ENCODE measurements at places on chromosomes 16 and 17. TPM values are rescaled to one million over a fixed set of nuclear protein-coding genes. Genes with fewer than 3 reads are reported as not detected.
A peak's percentile ranks its signal among the peaks of the same experiment; 100 is the strongest.

GRCh38 chr16:74999609-75000480, 1.0 kb downstream of the ZNRF1 start:
- no peak for DNase-seq

ZNF594 gene
- 16.1 TPM for total RNA-seq

GRCh38 chr16:49547448-49547847, 173.8 kb downstream of the C16orf78 start:
- no peak for DNase-seq

DNA sequence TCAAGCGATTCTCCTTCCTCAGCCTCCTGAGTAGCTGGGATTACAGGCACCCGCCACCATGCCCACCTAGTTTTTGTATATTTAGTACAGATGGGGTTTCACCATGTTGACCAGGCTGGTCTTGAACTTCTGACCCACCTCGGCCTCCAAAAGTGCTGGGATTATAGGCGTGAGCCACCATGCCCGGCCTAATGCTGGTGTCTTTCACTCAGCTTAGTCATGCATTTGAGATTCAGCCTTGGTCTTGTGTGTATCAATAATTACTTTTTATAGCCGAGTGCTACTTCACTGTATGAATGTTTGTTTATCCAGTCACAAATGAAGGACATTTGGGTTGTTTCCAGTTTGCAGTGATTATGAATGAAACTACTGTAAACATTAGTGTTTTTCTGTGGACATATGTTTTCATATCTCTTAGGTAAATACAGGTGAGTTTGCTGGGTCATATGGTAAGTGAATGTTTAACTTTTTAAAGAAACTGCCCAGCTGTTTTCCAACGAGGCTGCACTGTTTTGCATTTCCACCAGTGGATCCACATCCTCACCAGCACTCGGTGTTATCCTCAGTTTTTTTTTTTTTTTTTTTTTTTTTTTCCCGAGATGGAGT, 11.0 kb upstream of the PLCG2 start:
- DNase-seq, result no peak

DNA sequence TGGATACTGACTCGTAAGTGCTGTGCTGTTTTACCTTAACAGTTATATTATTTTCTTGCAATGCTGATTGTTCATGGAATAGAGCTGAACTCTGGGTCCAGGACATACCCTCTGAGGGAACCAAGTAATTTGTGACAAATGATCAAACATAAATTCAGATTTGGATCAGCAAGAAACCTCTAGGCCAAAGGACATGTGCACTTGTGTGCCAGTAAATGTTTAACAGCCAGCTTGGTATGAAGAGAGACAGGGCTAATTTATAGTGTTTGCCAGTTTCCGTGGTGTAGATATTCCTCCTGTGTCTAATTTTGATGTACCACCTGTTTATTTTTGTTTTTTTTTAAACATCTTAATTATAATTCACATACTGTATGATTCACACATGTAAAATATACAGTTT, 30.8 kb upstream of the MRC2 start:
- no peak for DNase-seq

- DNase-seq, result peak; percentile 89
Observed at GRCh38 chr17:48002266-48002915, 31.5 kb downstream of the CDK5RAP3 start.

ST6GALNAC2 gene
- 5.1 TPM for total RNA-seq

DNA sequence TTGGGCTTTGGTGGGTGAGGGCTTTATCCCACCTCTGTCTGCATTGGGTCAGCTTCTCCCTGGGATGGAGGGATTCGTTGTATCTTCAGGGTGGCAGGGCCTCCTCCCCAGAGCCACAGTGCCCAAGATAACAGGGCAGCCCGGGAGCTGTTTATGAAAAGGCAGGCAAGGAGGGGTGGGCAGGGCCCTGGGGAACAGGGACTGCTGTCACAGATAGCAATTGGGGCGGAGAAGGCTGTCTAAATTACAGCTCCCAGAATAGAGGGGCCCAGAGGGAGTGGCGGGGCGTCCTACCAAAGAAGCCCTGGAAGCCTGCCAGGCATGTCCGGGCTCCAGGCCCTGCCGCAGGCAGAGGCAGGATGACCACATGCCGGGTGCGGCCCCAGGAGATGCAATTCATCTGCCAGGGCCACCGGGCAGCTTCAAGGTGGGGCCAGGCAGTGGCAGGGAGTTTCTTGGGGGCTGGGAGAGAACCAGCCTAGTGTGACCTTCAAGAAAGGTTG, 18.8 kb upstream of the PHOSPHO1 start:
- DNase-seq, result peak; percentile 64

DNA sequence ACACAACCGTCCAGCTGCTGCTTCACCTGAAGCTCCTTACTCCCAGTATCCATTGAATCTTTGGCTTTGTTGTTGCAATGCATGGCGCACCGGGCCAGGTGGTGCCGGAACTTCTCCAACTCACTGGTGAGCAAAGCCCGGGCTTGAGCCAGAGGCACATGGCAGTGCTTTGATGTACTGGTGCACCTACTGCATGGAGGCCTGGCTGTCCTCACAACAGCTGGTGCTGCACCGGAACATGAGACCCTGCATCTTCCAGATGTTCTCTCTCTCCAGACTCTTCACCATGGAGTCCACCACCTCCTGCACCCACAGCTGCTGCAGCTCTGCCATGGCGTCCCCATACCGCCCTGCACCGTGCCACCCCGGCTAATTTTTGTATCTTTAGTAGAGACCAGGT, 10.2 kb downstream of the TACO1 start:
- DNase-seq, result no peak

TBC1D26 gene
- not detected for total RNA-seq

C17orf107 gene
- 0.07 TPM for total RNA-seq
